ENCODE measurements at places on chromosomes 6 and 20. TPM values are rescaled to one million over a fixed set of nuclear protein-coding genes. Genes with fewer than 3 reads are reported as not detected.

DNA sequence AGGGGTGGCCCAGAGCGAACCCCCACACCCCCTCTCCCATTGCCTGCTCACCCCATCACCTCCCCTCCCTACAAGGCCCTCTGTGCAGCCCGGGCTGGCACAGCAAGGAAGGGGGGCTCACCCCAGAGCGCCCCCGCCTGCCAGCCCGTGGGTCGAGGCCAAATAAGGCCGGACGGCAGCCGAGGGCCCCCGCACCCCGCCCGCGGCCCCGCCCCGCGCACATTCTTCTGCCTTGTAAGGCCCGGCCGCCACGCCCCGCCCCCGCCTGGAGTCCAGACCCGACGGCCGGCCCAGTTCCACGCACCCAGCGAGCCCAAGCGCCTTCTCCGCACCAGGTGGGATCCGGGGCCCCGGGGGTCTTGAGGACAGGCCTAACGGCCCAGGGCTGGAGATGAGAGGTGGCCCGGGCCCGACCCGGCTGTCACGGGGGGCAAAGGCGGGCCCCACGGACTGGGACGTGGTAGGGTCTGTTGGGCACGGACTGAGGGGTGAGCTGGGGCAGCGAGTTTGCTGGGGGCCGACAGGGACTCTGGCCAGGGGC, at the start of gene MYL9:
MYL9 (plus strand) TSS at position 293 of the 541 bp plus-strand sequence. CDS start 3,366 bp downstream, outside the sequence.
- peak; percentile 43 for DNase-seq

DNA sequence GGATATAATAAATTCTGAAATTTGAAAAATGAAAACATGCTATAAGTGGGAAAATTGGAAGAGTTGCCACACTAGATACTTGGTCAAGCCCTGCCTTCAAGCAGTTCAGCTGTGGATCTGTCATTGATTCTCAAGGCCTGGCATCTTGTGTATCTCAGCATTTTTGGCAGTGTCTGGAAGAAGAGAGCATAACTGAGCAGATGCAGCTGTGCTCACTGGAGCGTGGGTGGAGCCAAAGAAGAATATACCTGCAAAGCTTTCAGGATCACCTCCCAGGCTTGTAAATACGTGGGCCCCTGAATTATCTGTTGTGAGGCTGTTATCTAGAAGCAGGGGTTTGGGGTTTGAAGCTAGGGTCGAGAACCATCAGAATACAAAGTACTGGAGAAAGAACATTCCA, 31.3 kb upstream of the CHD6 start:
- DNase-seq, result no peak

GRCh38 chr20:32098786-32099185, 10.7 kb upstream of the TM9SF4 start:
- peak; percentile 13 for DNase-seq

DNA sequence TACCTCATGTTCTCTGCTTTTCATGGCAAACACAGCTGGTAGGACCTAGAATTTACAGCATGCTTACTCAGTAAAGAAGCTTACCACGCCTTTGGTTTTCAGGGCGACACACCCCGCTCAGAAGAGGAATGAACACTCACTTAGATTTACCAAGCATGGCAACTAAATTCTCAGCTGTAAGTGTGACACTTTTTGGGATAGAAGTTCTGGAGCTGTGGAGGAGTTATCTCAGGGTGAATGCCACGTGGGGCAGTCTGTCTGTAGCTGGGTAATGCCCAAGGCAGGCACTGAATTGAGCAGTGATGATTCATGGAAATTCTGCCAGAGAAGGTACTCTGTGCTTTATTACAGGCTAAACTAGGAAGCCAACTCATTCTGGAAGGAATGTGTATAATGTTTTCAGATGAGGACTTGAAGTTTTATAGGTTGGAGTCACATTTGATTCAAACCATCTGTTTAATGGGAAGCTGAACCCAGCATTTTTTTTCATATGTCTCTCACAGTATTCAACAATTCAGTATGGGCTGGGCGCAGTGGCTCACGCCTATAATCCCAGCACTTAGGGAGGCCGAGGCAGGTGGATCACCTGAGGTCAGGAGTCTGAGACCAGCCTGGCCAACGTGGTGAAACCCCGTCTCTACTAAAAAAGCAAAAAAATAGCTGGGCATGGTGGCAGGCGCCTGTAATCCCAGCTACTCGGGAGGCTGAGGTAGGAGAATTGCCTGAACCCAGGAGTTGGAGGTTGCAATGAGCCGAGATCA, 3.5 kb upstream of the PRIM2 start:
- DNase-seq, result no peak

- DNase-seq, result no peak
These were observed 57.8 kb downstream of the ATP9A start for GRCh38 chr20:51710361-51710894.

DNA sequence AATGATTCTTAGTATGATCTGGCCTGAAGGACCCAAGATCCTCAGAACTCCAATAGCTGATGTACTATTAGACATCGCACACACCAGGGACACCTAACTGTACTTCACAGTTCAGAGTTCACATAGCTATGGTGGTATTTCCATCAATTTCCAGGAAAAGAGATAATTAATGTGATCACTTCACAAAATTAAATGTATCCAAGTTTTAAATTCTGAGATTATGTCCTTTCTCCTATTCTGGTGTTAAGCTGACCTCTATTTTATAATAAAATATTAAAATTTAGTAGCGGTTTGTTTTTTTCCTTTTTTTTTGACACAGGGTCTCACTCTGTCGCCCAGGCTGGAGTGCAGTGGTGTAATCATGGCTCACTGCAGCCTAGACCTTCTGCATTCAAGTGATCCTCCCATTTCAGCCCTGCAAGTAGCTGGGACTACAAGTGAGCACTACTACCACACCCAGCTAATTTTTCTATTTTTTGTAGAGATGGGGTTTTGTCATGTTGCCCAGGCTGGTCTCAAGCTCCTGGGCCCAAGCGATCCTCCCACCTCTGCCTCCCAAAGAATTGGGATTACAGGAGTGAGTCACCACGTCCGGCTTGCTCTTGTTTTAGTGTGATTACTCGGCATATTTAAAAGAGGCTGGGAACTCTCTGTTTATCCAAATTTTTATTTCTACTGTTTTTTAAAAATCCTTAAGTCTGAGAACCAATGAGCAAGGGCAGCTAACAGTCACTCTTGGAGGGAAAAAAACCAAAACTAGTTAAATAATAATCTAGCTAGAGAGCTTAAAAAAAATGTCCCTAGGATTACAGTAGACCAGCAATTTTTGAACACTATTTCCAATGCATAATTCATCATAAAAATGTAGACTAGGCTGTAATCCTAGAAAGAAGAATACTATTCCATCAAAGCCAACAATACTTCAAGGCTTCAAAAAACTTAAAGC, 16.0 kb downstream of the KIF13A start:
- no peak for DNase-seq

DNA sequence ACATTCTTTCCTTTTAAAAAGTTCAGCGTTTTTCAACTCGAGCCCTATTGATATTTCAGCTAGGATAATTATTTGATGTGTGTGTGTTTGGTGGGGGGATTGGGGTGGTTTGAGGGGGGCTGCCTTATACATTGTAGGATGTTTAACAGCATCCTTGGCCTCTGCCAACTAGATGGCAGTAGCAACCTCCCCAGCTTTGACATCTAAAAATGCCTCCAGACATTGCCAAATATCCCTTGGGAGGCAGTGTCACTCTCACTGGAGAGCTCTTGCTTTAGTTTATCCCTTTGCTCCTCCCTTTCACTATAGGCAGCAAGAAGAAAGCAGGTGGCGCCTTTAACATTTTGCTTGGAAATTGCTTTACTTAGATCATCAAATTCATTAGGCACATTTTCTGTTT, 14.6 kb upstream of the TP53TG5 start:
- no peak for DNase-seq

DNA sequence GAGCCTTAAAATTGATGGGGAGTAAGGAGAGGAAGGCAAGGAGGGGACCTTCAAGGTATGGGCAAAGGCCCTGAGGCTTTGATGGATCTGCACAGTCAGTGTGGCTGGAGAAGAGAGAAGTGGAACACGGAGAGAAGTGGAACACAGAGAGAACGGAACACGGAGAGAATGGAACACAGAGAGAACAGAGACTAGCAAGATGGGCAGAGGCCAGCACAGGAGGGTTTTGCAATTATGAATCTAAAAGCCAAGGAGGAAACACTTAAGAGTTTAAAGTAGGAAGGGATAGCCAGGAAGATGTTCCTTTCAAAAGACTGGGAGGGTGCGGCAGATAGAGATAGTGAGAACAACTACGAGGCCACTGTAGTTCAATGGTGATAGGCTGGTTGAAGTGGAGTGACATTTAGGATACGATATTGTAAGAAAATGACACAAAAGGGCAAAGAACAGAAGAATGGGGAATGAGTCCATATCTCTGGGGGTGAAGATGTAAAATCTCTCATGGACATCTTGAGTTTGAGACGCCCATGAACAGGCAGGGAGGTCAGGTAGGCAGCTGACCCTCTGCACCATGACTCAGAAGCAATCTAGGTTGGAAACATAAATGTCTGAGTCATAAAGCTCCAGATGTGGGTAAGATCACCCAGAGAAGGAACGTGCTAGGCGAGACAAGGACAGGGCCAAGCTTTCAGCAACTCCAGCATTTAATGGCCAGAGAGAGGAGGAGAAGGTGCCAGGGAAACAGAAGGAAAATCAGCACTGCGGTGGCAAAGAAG, 25.4 kb downstream of the ZMYND8 start:
- no peak for DNase-seq

DNA sequence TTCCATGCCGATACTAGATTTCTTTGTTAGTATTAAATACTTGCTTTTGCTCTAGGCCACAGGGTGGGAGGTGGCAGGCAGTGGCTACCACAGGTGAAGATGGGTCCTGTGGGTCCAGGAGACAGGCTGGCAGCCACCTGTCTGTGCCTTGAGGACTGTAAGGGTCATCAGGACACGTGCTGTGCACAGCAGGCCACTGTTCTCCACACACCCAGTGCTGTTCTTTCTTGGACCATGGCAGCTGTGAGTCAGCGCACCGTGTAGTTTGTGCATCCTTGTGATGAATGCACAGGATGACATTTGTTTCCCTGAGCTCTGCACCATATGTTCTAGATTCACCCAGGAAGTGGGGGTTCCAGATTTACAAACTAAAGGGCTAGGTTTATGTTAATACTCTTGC, 317.0 kb downstream of the ZFAND3 start:
- no peak for DNase-seq

GRCh38 chr6:73579851-73580246, 59.0 kb upstream of the EEF1A1 start:
- DNase-seq, result no peak

- DNase-seq, result no peak
These were observed 30.6 kb downstream of the KCNG1 start for GRCh38 chr20:50992336-50992732.

The DEFB121 gene
- total RNA-seq, result not detected

The CD40 gene
- total RNA-seq, result 1.2 TPM

The SIRPD gene
- not detected for total RNA-seq

The SPAG4 gene
- total RNA-seq, result 5.0 TPM

The AIF1 gene
- not detected for total RNA-seq

All from glutamatergic neuron (in vitro differentiated cells).